ENCODE measurements at places on chromosomes 7 and 10.

DNA sequence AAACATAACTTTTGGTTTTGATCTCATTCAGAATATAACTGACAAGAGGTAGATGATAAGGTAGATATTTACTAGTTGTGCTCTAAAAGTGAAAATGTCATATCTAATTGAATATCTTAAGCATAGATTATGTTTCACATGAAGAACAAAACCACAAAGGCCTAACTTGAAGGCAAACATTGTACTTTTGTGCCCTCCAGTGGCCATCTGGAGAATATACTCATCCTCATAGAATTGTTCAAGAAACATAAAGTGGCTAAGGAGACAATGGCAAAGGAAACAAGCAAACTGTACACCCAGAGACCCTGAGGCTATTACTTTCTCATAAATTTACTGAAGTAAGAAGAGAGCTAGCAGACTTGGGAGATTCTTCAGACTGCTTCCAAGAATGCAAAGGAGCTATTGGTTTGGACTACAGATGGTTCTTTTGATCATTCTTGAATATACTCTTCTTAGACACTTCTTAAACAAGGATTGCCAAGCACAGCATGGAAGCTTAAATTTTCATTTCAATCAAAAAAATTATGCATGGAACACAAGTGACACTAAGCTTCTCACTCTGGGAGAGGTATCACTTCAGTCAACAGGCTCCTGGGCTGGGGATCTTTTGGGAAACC lies 98.2 kb upstream of the DKK1 start:
- peak; percentile 52 for DNase-seq

GRCh38 chr10:131855461-131856401 lies 45.1 kb upstream of the PPP2R2D start:
- no peak for DNase-seq

- no peak for DNase-seq
These were observed 9.0 kb upstream of the TAS2R3 start for GRCh38 chr7:141754939-141755338.

DNA sequence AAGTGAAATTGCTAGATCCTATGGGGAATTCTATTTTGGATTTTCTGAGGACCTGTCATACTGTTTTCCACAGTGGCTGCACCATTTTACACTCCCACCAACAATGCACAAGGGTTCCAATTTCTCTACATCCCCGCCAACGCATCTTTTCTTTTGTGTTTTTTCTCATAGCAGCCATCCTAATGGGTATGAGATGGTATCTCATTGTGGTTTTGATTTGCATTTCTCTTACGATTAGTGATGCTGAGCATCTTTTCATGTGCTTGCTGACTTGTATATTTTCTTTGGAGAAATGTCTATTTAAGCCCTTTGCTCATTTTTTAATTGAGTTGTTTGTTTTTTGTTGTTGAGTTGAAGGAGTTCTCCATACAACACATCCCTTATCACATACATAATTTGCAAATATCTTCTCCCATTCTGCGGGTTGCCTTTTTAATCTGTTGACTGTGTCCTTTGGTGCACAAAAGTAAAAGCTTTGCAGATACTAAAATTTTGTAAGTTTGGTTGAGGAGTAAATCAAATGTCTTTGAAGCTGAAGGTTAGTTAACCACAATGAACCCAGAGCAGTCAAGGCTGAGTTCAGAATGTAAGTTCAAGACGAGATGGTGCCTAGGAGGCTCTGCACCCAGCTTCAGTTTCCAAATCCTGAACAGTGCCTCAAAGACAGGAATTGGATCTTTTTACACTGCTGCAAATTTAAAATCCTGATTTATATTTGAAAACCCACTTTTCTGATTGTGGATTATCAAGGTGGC lies 195.4 kb downstream of the COBL start:
- no peak for DNase-seq

DNA sequence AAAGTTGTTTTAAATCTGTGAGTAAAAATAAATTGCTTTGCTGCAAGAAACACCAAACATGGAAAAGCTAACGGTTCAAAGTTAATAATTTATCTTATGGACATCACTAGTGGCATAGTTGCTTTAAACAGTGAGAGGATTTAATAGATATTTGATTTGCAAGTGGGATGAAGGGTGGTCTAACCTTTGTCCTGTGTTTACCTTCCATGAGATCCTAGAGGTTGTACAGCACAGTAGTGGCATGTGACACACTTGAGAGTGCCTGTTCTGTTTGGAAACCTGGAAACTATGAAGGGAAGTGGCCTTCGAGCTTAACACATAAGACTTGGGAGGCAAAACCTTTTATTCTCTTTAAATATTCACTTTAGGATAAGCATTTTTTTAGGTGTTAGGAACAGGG lies 16.0 kb downstream of the EGFR start:
- no peak for DNase-seq

DNA sequence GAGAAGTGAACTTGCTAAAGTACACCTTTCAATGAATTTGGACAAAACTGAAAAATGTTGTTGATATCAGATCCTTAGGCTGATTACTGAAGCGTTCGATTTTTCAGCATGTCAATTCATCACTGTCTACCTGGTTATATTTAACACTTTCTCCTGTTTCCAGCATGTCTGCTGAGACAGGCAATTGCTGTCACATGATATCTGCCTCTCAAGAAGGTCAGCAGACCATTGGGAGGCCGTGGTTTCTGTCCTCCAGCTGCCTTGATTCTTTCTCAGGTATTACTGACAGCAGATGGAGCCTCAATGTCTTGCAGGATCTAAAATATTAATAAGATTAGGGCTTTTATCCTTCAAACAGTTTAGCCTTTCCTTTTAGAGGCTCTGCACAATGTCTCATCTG lies 127.5 kb downstream of the SNX10 start:
- no peak for DNase-seq

Data from right lung (tissue), 10 donors.